Activated T-cell treated with anti-CD3 and anti-CD28 coated beads, Interleukin-2, amount 50 U/mL, for 4 hours (primary cell): ENCODE measurements at places on chromosomes 2 and 18. TPM values are rescaled to one million over a fixed set of nuclear protein-coding genes. Genes with fewer than 3 reads are reported as not detected.

DNA sequence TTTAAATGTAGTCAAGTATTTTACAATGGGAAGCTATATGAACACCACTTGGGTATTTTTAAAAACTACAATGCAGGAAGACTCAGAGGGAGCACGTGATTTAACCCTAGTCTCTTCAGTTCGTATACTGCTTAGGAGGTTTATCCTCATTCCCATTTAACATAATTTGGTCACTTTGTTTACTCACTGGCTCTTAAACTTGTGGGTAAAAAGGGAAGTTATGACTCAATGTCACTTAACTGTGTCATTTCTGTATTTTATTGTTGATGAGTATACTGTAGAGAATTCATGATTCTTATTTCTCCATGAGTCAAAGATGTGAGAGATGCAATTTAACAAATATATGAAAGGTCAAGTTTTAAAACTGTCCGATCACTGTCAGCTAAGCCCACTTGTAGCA, 48.2 kb downstream of the SLC66A3 start:
- DNase-seq: no peak

DNA sequence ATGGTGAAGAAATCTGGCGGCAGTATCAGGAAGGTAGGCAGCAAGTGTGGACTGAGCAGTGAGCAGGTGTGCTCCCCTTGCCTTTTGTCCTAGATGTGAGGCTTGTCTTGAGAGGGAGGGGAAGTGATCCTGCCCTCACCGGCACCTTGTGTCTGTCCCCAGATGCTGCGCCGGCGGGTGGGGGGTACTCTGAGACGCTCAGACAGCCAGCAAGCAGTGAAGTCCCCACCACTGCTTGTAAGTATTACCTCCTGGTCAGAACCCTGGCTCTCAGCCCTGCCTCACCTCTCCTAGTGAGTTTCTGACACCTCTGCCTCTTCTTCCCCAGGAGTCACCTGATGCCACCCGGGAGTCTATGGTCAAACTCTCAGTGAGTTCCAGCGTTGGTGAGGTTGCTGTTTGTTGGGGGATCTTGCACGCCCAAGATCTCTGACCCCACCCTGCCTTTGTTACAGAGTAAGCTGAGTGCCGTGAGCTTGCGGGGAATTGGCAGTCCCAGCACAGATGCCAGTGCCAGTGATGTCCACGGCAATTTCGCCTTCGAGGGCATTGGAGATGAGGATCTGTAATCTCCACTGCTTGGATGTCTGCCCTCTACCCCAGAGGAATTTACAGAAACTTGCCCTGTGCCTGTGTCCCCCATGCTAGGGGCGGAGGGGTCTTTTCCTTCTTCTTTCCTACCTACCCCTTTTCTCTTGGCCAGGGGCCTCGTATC, 4.2 kb downstream of the ZNF513 start:
- DNase-seq: no peak

- no peak for DNase-seq
Observed at GRCh38 chr2:210477496-210477895, 937 bp upstream of the LANCL1 start.

GRCh38 chr2:97751752-97752151, 38.4 kb downstream of the ZAP70 start:
- DNase-seq: no peak

Gene CRYGC
- not detected for total RNA-seq

Gene RUFY4
- total RNA-seq: 0.16 TPM

- DNase-seq: no peak
Observed at GRCh38 chr2:99279969-99280695, 20.9 kb downstream of the LYG1 start.

GRCh38 chr2:215899141-215900074, 113.9 kb downstream of the MREG start:
- DNase-seq: no peak

Gene TM4SF20
- not detected for total RNA-seq

GRCh38 chr2:230874876-230875275, 10.1 kb downstream of the ITM2C start:
- DNase-seq: no peak

DNA sequence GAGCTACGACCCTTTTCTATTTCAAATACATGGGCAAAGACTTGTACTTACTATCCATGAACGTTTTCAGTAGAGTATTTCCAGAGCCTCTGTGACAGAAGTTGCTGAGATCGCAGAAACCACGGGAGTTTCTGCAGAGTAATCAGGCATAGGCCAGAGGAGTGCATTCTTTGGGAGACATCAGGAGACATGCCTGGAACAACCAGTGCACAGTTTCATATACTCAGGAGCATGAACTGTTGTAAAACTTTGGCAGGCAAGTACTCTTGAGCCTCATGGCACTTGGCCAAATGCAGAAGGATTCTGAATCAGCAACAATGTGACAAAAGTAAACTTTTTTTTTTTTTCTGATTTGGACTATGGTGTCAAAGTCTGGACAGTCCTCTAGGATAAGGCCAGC, 307.1 kb downstream of the GRB14 start:
- DNase-seq: no peak

DNA sequence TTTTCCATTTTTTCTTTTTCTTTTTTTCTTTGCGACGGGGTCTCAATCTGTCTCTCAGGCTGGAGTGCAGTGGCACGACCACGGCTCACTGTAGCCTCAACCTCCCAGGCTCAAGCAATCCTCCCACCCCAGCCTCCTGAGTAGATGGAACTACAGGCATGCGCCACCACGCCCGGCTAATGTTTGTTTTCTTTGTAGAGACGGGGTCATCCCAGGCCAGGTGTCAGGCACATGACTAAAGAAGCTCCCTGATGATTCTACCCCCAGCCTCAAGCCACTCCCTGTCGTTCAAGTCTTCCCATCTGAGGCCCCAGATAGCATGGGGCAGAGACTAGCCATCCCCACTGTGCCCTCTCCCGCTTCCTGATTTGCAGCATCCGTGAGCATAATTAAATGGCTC, 9.8 kb upstream of the FZD5 start:
- no peak for DNase-seq

DNA sequence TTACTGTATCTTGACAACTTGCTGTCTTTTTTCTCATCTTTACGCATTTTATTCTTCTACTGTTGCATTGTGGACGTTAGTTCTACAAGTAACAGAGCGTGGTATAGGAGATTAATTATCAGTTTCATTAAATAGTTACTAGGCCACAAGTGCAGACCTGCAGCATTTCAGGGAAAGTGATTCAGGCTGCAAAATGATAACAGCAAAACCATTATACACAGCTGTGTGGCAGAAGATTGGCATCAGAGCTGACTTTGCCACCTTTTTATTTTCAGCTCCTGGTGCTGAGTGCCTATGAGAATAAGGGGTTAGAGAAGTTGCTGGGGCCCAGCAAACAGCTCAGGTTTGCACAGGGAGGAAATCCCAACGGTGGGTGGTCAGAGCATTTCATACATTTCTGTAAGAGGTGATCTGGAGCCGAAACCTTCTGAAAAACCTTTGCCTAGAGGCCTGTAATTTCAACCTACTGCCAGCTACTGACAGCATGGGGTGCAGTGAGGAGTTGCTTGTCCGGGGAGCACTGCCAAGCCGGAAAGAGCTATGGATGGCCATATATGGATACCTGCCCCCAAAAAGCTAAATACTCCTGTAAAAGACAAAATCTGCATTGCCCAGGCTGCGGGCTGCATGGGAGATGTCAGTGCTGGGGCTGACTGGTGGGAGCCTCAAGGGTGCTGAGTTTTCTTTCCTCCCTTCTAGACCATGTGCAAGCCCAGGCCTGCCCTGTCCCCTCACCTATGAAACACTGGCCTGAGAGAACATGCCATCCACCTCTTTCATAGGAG, 2.7 kb upstream of the CCBE1 start:
- DNase-seq: no peak

DNA sequence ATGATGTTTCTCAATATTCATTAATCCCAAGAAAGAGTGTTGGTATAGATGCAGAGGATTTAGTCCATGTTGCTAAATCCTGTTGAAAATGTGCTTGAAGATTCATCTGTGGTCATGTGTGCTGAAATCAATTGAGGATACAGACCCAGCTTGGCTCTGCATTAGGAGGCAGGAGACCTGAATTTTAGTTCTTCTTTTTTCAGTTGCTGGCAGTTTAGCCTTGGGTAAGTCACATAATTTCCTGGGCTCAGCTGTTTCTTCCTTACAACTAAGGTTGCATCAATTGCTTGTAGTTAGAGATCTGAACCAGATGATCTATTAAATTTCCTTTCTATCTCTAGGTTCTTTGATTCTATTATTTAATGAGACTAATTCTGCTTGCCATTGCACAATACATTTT, 54.4 kb downstream of the SETBP1 start:
- no peak for DNase-seq

Gene IL1B
- total RNA-seq: 0.42 TPM

DNA sequence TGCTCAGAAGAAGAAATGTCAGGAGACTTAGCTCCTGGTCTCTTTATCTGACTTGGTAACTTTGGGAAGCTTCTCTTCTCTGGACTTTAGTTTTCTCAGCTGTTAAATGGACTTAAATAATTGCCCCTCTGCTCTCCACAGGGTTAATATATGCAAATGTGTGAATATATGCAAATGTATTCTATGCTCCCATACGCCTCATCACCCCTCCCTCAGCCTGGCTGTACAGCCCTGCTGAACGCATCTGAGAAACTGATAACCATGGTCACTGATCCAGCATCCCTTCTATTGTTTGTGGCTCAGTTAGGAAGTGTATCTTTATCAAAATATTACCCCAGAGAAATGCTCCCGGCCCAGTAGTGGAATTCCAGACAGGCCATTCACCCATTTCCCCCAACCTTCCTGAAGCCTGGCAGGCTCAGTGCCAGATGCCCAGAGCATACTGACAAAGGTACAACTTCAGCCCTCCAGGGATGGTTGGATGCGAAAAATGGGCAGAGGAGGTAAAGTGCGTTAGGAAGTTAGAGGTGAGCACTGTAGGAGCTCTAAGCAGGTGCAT, 103.4 kb downstream of the DYSF start:
- no peak for DNase-seq

DNA sequence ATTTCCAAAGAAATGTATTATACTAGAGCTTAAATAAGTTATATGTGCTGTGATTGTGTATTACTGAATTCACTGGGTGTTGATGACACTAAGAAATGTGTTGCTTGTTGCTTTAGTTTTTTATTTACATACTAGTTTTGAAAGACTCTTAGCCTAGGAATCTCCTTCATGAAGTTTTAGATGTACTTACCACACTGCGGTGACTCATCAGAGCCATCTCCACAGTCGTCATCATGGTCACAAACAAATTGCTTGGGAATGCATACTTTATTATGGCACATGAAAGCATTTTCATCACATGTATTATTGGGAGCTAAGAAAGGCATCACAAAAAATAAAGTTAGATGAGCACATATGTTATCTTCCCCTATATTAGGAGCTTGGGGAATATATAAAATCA, 1624.2 kb downstream of the LRP1B start:
- DNase-seq: no peak

- DNase-seq: no peak
Observed at GRCh38 chr2:159256159-159256558, 30.3 kb downstream of the WDSUB1 start.

DNA sequence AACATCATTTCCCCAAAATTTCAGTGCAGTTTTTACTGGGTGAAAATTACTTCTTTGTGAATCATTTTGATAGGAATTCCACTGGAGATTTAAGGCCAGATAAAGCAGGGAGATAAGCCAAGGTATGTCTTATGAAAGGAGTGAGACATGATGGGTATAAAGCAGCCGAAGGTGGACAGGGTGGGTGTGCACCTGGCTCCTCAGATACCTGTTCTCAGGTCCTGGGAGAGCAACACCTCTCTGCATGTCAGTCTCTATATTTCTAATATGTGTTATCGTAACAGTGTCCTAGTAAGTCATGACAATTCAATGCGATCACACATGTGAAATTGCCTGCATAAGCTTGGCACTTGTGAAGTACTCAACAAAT, 768.8 kb downstream of the RNF144A start:
- DNase-seq: no peak

- no peak for DNase-seq
Observed at GRCh38 chr2:220569112-220569897, 941.9 kb downstream of the SLC4A3 start.

- no peak for DNase-seq
Observed at GRCh38 chr2:205047273-205047839, 502.1 kb downstream of the PARD3B start.

DNA sequence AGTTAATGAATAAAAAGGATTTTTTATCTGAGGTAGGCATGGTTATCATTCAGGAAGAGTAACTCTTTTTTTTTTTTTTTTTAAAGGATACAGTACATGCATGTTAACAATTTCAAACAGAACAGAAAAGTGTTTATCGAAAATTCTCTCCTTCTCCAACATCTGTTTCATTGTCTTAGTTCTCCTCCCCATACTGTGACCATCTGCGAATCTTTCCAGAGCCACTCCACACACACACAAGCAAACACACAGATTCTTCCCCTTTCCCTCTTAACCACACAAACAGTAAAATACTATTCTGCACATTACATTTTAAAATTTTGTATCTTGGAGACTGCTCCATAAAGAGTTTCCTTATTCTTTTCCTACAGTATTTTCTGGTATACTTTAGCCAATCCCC, 38.0 kb downstream of the NPC1 start:
- no peak for DNase-seq

DNA sequence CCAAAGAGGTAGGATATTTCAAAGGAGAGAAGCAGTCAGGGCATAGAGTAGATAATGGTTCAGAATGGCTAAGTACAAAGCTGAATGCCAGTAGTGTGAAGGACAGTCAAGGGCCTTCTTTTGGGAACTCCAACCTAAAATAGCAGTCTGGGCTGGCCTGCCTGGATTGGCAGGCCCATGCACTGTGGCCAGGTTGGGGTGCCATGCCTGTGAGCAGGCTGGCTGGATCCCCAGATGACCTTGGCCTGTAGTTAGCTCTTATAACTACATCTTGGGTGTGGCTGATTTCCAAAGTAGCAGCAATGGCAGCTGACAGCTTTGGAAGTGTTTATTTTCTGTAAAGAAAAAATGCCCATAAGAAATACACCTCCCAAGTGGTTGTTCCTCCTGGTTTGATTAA, 51.5 kb upstream of the ITGB6 start:
- no peak for DNase-seq

- no peak for DNase-seq
Observed at GRCh38 chr2:73050121-73050545, 21.4 kb downstream of the SFXN5 start.
